Trophoblast cell (in vitro differentiated cells and primary cell): ENCODE measurements at places on chromosomes 7 and 10.

DNA sequence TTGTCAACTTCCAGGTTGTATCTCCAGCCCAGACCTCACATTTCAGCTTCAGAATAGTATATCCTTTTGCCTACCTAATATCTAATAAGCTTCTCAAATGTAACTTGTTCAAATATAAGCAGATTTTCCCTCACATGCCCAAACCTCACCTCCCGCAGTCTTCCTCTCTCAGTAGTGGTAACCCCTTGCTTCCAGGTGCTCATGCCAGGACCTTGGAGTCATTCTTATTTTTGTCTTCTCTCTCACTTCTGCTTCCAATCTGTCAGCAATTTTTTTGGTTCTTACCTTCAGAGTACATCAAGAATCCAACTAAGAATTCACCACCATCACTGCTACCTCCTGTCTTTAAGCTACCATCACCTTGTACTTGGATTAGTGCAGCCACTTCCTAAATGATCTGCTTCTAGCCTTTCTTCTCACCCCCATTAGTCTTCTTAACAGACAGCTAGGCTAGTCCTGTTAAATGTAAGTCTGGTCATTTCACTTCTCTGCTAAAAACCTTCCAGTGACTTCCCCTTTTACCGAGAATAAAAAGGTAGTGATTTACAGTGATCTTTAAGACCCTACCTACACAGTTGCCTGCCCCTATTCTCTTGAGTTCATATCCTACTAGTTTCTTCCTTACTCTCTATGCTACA is 14.0 kb downstream of the ANKIB1 start:
- H3K4me1 ChIP-seq: no peaks in the 10 kb centered on the region
- no peak overlapping the region for H3K27ac ChIP-seq
- no peaks in the 10 kb centered on the region for H3K36me3 ChIP-seq
- H3K27me3 ChIP-seq: no peaks in the 10 kb centered on the region

GRCh38 chr7:81560708-81561107 is 209.1 kb downstream of the HGF start:
- H3K27me3 ChIP-seq: no peaks in the 10 kb centered on the region
- H3K36me3 ChIP-seq: no peaks in the 10 kb centered on the region
- no peak overlapping the region for H3K27ac ChIP-seq
- H3K4me3 ChIP-seq: no peak overlapping the region

DNA sequence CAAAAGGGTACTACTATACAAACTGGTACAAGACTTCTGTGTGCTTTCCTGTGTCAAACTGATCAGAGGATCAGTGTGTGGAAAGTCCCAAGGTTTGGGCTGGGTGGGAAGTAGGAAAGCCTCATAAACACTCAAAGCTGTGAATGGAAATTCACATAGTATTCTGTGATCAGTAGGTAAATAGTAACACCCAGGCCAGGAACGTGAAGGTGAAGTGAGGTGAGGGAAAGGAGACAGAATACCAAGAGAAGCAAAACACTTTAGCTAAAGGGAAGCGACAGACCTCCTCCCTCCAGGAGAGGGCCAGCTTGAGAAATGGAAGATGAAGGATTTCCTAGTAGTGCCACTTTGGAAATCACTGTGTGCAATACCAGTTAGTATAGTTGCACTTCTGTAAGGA is 451.9 kb downstream of the KCNMA1 start:
- peaks cover 16% of the 10 kb centered on the region for H3K4me1 ChIP-seq
- H3K4me3 ChIP-seq: no peak overlapping the region
- peaks cover 4% of the 10 kb centered on the region for H3K36me3 ChIP-seq
- DNase-seq: no peak
- no peaks in the 10 kb centered on the region for H3K27me3 ChIP-seq

GRCh38 chr10:58512491-58513187 is at the start of gene BICC1:
Gene BICC1, plus strand, starts transcription at chr10:58512872. Its CDS starts 272 bp downstream, at chr10:58513144.
- H3K27ac ChIP-seq: no peak within 1 kb of the TSS
- no peaks in the 10 kb centered on the region for H3K4me1 ChIP-seq
- no peaks in the 10 kb centered on the region for H3K36me3 ChIP-seq
- DNase-seq: no peak
- H3K27me3 ChIP-seq: peaks cover 2% of the 10 kb centered on the region

- H3K27me3 ChIP-seq: no peaks in the 10 kb centered on the region
- DNase-seq: peak; percentile 26
- H3K36me3 ChIP-seq: no peaks in the 10 kb centered on the region
- no peak overlapping the region for H3K4me3 ChIP-seq
- H3K27ac ChIP-seq: no peak overlapping the region
- H3K4me1 ChIP-seq: no peaks in the 10 kb centered on the region
Observed at GRCh38 chr10:94292434-94293090, 70.2 kb downstream of the NOC3L start.

DNA sequence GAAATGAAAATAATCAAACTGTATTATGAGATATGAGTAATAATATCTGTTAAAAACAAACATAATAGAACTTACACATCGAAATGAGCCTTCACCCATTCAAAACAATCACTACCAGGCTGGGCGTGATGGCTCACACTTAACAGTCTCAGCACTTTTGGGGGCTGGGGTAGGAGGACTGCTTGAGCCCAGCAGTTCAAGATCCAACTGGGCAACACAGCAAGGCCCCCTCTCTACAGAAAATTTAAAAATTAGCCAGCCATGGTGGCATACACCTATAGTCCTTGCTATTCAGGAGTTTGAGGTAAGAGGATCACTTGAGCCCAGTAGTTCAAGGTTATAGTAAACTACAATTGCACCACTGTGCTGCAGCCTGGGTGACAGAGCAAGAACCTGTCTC is 75.8 kb downstream of the NT5C2 start:
- no peak overlapping the region for H3K27ac ChIP-seq
- H3K4me3 ChIP-seq: no peak overlapping the region
- H3K27me3 ChIP-seq: no peaks in the 10 kb centered on the region
- H3K36me3 ChIP-seq: peaks cover 6% of the 10 kb centered on the region
- no peak for DNase-seq

DNA sequence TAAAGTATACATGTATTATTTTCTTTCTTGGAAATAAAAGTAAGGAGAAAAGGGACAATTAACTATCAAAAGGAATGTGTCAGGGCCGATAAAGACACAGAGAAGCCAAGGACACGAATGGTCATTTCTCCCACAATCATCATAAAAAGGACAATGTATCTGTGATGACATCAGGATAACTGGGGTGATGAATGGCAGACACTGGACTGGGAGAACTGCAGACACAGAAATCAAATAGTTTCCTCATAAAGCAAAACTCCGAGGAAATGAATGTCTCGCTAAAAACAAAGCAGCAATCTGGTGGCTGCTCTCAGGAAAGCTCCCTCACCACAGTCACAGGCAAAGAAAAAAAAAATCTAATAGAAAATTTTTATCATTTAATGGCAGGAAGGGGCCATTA is 69.3 kb upstream of the NPY start:
- H3K36me3 ChIP-seq: no peaks in the 10 kb centered on the region
- H3K27ac ChIP-seq: no peak overlapping the region

DNA sequence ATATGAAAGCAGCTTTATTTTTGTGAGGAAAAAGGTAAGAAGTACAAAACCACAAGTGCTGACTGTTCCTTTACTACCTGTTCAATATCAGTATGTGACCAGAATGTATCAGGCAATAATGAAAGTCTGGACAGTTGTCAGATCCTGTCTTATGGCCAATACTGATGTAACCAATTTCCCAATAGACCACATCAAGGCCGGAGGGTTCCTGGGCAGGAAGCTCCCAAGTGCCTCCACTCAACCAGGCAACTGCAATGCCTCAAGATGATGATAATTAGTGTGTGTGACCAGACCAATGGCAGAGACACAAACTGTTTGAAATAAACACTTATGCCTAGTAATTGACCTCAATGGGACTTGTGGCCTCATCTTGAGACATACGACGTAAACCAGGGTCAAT is 149.4 kb upstream of the ASAH2 start:
- no peaks in the 10 kb centered on the region for H3K36me3 ChIP-seq
- H3K4me1 ChIP-seq: peaks cover 8% of the 10 kb centered on the region
- no peak for DNase-seq
- H3K4me3 ChIP-seq: no peak overlapping the region
- no peaks in the 10 kb centered on the region for H3K27me3 ChIP-seq

DNA sequence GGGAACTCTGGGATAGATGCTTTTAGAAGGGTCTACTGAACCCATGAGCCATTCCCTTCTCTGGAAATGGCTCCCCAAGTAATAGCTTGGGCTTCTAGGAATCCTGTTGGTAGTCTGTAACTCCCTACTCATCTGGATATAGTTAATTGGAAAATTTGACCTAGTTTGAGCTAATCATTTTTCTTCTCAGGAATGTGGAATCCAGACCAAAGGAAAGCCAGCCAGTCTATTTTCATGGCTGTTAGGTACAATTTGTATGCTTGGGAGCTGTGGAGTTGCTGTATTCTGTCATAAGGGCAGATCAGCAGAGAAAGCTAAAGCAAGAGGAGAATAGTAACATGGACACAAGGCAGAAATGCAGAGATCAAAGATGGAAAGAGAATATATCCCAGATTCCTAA is 71.6 kb upstream of the C1GALT1 start:
- H3K36me3 ChIP-seq: no peaks in the 10 kb centered on the region
- H3K4me3 ChIP-seq: no peak overlapping the region
- no peak for DNase-seq
- H3K27me3 ChIP-seq: no peaks in the 10 kb centered on the region

DNA sequence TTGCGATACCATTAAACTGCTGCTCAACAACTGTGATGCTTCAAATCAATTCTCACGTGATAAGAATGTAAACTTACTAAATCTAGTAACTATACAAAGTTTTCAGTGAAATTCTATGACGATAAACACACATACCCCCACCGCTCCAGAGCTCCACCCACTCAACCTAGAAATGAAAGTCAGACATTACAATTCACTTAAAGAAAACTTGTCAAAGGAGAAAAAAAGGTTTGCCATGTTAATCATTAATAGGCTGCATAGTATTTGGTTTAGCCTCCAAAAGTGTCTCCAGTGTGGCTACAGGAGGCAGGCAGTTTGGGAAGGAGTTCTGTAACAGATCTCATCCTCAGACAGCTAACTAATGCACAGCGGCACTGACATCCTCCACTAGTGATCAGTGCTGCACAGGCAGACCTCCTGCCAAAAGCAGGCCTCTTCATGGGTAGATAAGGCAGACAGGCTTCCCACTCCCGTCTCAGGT is 3.1 kb downstream of the HERPUD2 start:
- DNase-seq: no peak
- H3K4me1 ChIP-seq: peaks cover 10% of the 10 kb centered on the region
- no peak overlapping the region for H3K27ac ChIP-seq

GRCh38 chr7:106223156-106223555 is 61.6 kb downstream of the NAMPT start:
- H3K27me3 ChIP-seq: no peaks in the 10 kb centered on the region
- no peak overlapping the region for H3K27ac ChIP-seq

GRCh38 chr10:408236-408635 is 273.0 kb downstream of the ZMYND11 start:
- H3K4me3 ChIP-seq: no peak overlapping the region
- H3K4me1 ChIP-seq: peaks cover 19% of the 10 kb centered on the region
- DNase-seq: no peak
- no peaks in the 10 kb centered on the region for H3K27me3 ChIP-seq
- peaks cover 12% of the 10 kb centered on the region for H3K36me3 ChIP-seq

GRCh38 chr7:135537905-135538304 is 19.8 kb upstream of the NUP205 start:
- no peaks in the 10 kb centered on the region for H3K27me3 ChIP-seq
- no peaks in the 10 kb centered on the region for H3K4me1 ChIP-seq
- no peak overlapping the region for H3K27ac ChIP-seq
- H3K4me3 ChIP-seq: no peak overlapping the region
- no peaks in the 10 kb centered on the region for H3K36me3 ChIP-seq

GRCh38 chr10:2968401-2969058 is 98.8 kb upstream of the PFKP start:
- DNase-seq: peak; percentile 50
- no peak overlapping the region for H3K4me3 ChIP-seq
- no peaks in the 10 kb centered on the region for H3K36me3 ChIP-seq
- no peak overlapping the region for H3K27ac ChIP-seq
- no peaks in the 10 kb centered on the region for H3K4me1 ChIP-seq

GRCh38 chr10:4771554-4772201 is 54.3 kb upstream of the AKR1E2 start:
- DNase-seq: peak; percentile 5
- no peak overlapping the region for H3K4me3 ChIP-seq
- no peaks in the 10 kb centered on the region for H3K4me1 ChIP-seq
- H3K27ac ChIP-seq: no peak overlapping the region
- H3K27me3 ChIP-seq: no peaks in the 10 kb centered on the region

GRCh38 chr7:100604028-100604975 is 2.1 kb downstream of the PCOLCE start:
- DNase-seq: peak; percentile 73
- H3K27ac ChIP-seq: peak overlapping the region; percentile 48
- peaks cover 3% of the 10 kb centered on the region for H3K36me3 ChIP-seq
- H3K4me1 ChIP-seq: peaks cover 34% of the 10 kb centered on the region
- no peaks in the 10 kb centered on the region for H3K27me3 ChIP-seq

DNA sequence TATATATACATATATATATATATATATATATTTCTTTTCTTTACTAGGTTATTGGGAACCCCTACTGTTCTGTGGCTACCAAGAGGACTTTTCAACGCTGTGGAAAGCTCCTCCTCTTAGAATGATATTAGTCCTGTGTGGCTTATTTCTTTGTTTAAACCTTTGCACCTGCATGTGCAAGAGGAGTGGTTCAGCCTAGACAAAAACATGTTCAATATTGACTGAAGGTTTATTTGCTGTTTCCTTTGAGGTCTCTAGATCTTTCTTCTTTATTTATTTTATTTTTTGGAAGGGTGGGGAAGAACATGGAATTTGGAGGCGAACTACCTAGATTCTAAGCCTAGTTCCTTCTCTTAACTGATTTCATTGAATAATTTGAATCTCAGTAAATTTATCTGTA is 118.1 kb downstream of the GNAT3 start:
- no peak for DNase-seq
- no peak overlapping the region for H3K4me3 ChIP-seq
- no peaks in the 10 kb centered on the region for H3K4me1 ChIP-seq
- no peaks in the 10 kb centered on the region for H3K36me3 ChIP-seq

DNA sequence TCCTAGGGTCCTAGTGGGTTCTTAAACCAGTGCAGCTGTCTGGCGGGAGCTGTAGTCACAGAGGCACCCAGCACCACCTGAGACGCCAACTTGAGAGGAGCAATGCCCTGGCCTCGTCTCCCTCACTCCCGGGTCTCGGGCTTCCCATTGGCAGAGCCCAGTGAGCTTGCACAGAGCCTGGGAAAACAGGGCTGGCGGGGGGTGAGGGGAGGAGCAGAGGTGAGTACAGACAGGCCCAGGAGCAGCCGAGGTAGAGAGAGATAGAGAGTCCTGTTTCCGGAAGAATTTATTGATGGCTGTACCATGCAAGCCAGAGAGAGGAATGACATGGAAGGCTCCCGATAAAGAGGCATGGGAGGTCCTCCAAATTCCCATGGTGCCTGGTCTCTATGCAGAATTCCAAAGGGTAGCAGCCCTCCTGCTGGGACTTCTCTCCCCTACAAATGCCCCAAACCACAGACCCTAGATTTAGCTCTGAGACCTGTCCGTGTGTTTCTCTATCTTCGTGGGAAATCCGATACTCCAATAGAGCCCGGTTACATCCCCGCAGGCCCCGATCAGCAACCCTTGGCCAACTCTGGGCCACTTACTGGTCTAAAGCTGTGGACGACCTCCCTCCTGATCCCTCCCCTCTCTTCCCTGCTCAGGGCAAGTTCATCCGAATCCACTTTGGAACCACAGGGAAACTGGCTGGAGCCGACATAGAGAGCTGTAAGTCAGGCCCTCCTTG is 20.3 kb upstream of the MYH16 start:
- no peaks in the 10 kb centered on the region for H3K27me3 ChIP-seq
- no peaks in the 10 kb centered on the region for H3K4me1 ChIP-seq
- H3K4me3 ChIP-seq: no peak overlapping the region
- no peak for DNase-seq
- H3K27ac ChIP-seq: no peak overlapping the region
- H3K36me3 ChIP-seq: no peaks in the 10 kb centered on the region
